ENCODE measurements at places on chromosomes 7 and 10.

DNA sequence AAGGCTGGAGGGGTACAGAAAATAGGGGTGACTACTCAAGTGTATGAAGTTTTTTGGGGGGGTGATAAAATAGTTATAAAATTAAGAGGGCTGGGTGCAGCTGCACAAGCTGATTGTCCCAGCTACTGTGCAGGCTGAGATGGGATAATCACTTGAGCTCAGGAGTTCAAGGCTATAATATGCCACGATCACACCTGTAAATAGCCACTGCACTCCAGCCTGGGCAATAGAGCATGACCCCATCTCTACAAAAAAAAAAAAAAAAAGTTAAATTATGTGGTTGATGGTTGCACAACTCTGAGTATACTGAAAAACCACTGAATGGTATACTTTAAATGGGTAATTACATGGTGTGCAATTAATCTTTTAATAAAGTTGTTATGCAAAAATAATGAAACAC lies 172.9 kb downstream of the SRPK2 start:
- DNase-seq: no peak

GRCh38 chr7:20503278-20503950 lies 112.1 kb upstream of the ABCB5 start:
- no peak for DNase-seq

DNA sequence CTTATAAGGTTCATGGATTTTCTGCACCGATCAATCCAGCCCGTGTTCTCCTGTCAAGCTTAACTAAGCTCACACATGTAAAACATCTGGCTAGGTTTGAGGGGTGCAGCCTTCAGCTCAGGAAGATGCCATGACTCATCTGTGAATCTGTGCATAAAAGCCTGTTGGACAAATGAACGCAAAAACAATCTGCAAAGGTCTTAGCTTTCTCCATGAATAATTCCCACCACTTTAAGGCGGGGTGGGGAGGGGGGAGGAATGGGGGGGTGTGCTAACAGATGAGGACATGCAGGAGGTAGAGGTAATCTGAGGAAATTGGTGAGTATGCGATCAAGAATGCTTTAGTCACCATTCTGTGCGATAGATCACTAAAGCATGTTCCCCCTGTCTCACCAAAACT lies 4.8 kb downstream of the DOCK4 start:
- no peak for DNase-seq

- DNase-seq: no peak
These were observed 6.7 kb downstream of the CHST3 start for GRCh38 chr10:71970869-71971268.

DNA sequence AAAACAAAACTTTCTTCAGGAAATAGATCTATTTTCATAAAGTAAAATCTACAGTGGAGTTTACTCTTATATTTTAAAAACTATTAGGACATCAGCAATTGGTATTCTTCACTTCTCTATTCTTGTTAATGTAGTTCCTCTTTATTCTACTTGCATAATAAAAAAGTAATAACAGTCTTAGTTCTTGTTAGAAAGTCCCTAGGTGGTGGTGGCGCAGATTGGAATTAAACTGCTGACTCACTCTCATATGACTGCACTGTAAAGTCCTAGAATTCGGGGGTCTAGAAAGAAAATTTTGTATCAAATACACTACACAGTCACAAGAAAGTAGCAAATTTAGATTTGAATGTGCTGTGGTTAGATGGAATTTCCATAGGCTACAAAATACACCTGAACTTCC lies 44.6 kb upstream of the TES start:
- no peak for DNase-seq

DNA sequence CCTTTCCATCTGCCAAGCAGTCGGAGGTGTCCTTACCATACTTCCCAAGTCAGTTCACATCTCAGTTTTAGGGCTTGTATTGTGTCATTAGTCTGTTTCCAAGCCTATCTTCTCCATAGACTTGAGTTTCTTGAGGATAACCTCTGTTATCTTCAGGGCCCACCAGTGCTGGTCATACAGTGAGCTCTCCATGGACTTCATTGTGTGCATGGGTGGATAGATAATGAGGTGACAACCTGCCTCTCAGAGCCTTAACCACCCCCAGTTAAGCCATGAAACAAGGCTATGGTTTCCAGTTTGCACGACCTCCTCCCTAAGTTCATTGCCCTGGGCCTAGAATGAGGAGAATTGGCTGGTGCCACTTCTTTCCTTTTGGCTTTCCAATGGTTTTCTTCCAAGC lies 38.5 kb upstream of the WAC start:
- DNase-seq: no peak

GRCh38 chr7:113144817-113145216 lies 26.5 kb upstream of the SMIM30 start:
- no peak for DNase-seq

DNA sequence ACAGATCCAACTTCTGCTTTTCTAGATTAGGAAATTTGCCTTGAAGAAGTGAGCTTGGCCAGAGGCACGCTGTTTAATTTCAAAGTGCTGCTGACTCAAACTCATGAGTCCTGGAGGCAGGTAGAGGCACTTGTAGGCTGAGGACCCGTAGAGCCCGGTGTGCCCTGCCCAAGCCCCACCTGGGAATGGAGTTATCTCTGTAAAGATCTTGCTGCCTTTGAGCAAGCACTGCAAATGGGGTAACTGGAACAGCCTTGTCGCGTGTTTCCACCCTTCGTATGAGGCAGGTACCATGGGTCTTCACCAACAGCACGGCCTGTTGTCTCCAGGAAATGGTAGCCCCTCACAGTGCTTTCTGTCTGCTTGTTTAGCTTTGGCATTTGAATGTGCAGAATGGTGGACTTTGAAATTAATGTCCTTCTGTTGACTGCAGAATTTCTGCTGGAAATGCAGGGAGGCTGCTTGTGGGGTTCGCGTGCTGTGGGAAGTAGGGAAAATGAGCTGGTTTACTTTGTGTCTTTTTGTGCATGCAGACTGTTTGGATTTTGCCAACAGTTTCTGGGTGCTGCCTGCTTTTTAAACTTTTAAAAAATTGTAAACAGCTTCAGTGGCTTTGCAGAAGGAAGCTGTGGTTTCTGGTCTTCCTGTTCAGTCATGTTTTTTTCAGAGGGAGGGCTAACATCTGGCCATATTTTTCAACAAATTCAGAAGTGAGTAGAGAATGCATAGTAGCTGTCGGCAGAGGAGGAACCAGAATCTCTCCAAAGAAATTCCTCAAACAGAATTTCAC lies 27.2 kb downstream of the CCM2 start:
- no peak for DNase-seq

DNA sequence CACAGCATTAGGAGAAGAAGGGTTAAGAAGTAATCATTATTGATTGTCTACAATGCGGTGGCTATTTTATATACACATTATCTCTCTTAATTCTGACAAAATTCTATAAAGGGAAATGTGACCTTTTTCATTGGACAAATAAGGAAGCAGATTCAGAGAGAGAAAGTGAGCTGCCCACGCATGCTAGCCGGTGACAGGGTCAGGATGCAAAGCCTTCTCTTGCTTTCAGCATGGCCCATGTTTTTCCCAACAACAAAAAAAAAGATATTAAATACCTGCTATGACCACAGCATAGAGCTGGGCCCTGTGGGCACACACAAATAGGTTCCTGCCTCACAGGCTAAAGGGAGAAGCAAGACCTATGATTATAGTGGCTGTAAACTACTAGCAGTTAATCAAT lies 66.8 kb downstream of the PPP1R3C start:
- no peak for DNase-seq

- DNase-seq: no peak
These were observed 23.0 kb upstream of the UMAD1 start for GRCh38 chr7:7617550-7617949.

DNA sequence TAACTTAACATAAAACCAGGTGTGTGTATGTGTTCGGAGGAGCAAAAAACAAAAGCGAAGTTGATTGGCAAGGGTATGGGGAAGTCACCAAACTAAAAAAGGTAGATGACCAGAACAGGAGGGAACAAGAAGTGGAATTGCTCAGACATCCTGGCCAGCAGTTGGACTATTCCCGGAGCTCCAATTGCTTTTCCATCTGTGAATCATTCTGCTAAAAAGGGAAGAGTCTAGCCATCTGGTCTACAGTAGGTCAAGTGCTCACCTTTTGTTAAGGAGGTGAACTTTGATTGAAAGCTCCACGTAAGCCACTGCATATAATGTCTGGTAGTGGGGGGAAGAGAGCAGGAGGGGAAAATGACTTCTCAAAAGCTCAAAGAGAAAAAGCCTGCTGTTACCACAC lies 50.0 kb upstream of the BET1 start:
- DNase-seq: peak; percentile 94

DNA sequence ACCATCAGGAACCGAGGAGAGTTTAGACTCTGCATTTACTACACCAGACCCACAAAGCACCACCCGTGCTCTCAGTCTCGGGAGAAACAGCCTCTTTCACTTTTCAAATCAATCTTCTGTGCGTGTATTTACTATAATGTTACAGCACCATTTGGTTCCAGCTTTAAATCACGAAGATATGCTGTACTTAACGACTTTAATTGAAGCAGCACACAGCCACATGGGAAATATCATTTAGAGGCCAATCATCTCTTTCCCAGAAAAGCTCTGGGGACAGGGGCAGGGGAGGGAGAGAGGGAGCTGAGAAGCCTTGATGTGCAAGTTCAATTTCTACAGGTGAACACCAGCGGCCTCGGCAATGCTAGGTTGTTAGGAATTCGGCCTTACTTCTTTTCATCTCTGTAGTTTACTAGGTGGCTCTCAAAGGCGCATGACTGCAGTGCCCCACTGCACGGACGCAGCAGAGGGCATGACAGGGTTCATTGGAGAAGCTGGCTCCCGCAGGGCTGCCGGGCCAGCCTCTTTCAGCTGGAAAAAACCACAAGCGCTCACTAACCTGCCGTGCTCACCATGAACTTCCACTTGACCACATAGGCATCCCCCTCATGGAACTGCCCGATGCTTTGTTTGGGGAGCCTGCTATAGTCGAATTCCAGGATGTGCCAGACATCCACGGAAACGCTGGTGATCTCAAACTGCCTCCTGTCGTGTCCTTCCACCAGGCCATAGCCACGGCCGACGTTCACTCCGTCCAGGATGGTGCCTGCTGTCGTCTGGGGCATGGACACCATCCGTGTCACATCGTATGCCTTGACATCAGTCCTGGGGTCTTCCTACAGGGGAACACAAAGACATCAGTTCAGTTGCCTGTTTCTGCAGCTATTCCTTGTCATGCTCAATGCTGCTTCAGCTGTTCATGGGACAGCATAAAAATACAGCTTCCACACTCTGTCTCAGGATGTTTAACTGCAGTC lies 154.5 kb downstream of the SVIL start:
- no peak for DNase-seq

DNA sequence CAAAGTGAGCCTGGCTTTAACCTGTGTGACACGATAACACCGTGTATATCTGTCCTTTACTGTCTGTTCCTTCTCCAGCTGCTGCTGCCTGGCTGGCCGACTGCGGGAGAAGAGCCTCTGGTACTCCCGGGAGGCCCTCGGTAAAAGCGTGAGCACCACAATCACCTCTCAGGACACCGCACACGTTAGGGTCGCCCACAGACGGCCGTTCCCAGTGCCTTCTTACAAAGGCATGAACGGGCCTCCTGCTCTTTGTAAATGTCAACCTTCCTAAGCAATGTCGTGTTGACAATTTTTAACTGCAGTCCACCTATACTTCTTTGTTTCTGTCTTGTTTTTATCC lies 177.6 kb downstream of the DIP2C start:
- no peak for DNase-seq

DNA sequence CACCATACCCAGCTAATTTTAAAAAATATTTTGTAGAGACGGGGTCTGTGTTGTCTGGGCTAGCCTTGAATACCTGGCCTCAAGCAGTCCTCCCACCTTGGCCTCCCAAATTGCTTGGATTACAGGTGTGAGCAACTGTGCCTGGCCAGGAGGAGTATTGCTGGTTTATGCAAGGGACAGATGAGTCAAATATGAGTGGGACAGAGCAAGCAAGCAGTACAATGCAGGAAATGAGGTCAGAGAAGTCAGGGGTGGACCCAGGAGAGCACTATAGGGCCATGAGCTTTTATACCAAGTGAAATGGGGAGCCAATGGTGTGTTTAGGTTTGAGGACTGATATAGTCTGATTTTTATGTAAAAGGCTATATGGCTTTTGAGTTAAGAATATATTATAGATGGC lies 6.3 kb downstream of the TSPAN13 start:
- no peak for DNase-seq

GRCh38 chr7:22564511-22565045 lies 64.6 kb upstream of the STEAP1B start:
- DNase-seq: no peak

GRCh38 chr7:18974803-18975202 lies 142.6 kb downstream of the TWIST1 start:
- DNase-seq: no peak

DNA sequence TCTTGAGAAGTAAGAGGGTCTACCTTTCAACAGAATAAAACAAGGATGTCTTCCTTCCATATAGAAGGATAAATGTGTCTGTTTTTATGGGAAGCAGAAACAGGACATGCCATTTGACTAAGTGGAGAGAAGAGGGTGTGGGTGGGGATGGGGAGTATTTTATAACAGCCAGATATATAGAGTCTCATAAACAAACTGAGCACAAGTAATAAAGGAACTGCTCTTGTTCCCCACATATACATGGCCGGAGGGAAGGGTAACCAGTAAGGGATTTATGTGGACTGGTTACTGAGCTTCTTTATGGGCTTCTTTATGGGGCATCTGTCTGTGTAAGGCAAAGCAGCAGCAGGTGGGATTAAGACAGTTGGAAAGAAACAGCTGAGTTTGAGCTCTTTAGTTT lies 558.1 kb downstream of the REEP3 start:
- peak; percentile 14 for DNase-seq

- DNase-seq: no peak
These were observed 496.5 kb upstream of the MKI67 start for GRCh38 chr10:128622706-128623105.

- no peak for DNase-seq
These were observed 38.7 kb upstream of the HMX3 start for GRCh38 chr10:123097039-123097438.

DNA sequence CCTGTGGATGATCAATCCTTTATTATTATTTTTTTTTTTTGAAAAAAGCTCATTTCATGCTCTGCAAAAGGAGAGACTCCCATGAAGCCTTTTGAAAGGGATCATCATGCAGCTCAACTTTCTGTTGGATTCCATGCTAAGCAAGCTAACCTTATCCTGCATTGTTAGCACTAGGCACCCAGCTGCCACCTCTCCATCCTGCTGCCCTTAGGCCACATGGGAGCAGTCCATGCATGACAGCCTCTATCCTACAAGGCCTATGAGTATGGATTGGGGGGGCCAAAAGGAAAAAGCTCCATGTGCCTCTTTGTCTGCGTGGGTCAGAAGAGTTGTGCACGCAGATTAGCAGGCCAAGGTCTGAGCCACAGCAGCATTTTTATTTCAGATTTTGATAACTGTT lies 19.2 kb downstream of the SMNDC1 start:
- peak; percentile 42 for DNase-seq

GRCh38 chr10:63977329-63977923 lies 456.2 kb downstream of the REEP3 start:
- DNase-seq: peak; percentile 42

DNA sequence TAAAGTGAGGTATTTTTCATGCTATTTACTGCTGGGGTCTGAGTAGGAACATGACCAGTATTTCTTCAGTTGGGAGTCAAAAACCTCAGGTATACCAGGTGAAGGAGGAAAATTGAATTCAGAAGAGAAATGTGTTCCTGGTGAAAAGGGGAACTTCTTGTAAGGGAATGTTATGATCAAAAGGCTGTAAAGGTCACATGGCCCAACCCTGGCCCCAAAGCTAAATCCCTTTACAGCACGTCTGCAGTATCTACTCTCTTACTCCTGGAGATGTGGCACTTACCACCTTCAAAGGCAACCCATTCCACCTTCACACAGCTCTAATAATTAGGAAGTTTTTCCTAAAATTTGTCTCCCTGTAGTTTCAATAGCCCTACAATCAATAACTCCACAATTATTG lies 15.2 kb downstream of the PIK3AP1 start:
- DNase-seq: no peak
